ENCODE measurements at places on chromosomes 12 and 14.

GRCh38 chr12:99605-100004 is 33.0 kb downstream of the IQSEC3 start:
- no peak for DNase-seq

DNA sequence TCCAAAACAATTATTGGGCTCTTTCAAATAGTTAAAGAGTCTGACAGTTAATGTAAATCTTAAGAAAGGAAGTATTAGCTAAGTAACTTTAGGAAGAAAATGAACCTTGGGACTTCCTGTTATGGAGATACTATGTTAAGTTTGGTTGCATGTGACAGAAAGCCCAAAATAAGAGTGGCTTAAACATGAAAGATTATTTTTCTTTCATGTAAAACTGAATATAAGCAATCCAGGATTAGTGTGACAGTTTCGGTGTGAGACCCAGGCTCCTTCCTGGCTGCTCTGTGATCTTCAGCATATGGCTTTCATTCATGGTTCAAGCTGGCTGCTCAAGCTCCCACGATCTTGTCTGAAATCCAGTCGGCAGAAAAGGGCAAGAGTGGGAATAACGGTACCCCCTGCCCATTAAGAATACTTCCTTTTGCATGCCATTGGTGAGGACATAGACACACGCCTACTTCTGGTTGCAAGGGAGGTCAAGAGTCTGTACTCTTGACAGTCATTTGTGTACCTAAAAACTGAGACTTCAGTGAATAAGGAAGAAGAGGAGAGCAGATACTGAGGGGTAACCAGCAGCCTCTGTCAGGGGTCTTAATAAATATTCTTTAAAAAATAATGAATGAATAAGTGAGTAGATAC is 2.2 kb upstream of the RPAP3 start:
- no peak for DNase-seq

- DNase-seq, result no peak
These were observed 16.1 kb upstream of the CCDC85C start for GRCh38 chr14:99619835-99620834.

- no peak for DNase-seq
These were observed 3.5 kb upstream of the CEP128 start for GRCh38 chr14:80944861-80945617.

DNA sequence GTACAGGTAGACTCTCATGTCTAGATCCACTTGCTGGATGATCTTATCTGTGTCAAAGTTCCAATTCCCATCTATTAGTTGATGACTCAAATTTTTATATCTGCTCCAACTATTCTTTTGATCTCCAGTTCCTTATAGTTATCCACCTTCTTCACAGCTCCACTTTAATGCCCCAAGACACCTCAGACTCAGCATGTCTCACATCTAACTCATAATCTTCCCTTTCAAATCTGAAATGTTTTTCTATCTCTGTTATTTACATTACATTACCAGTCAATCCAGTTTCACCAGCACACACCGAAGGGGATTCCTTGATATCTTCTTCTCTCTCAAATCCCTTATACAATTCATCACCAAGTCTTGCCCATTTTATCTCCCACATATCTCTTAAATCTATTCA is 3.7 kb upstream of the METAP2 start:
- no peak for DNase-seq

- peak; percentile 11 for DNase-seq
These were observed 259.2 kb upstream of the CRY1 start for GRCh38 chr12:107352347-107353081.

- no peak for DNase-seq
These were observed 48.0 kb downstream of the PTHLH start for GRCh38 chr12:27924350-27925135.

GRCh38 chr12:44240186-44240585 is 404.3 kb downstream of the TMEM117 start:
- no peak for DNase-seq

GRCh38 chr12:94290353-94290752 is 142.0 kb downstream of the PLXNC1 start:
- no peak for DNase-seq

DNA sequence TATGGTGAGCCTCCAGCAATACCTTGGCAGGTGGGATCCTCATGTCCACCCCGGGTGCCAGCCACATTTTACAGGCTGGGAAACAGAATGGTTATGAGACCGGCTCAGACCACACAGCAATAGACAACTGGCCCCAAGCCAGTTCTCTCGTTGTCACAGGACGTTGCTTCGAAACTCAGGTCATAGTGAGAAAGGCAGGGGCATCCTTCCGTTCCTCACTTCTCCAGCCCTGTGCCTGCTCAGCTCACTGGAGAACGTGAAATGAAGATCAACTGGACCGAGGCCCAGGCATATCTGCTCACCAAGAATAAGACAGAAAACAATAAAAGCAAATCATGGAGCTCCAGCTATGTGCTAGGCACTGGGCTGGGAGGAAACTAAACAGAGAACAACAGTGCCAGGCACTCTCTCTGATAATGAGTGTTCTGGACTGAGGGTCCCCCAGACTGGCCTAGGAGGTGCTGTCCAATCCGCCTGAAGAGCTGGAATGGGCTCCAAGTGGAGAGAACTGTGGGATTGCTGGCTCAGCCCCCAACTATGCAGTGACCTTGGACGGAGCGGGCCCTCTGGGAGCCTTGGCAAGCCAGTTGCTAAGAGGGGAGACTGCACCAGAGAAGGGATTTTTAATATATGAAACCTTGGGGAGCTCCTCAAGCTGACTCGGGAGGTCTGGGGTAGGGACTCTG is 18.8 kb upstream of the FAIM2 start:
- DNase-seq, result no peak

GRCh38 chr12:16037533-16037932 is 126.4 kb downstream of the DERA start:
- no peak for DNase-seq

- no peak for DNase-seq
These were observed 20.5 kb downstream of the FNTB start for GRCh38 chr14:65007202-65007601.

- no peak for DNase-seq
These were observed 7.6 kb upstream of the KRT80 start for GRCh38 chr12:52199294-52199919.

All from activated CD4-positive, alpha-beta T cell treated with anti-CD3 and anti-CD28 coated beads for 24 hours (primary cell).